Ascending aorta (tissue), 2 donors: ENCODE measurements at places on chromosomes 13 and 19.

GRCh38 chr19:55383279-55384130 lies 587 bp downstream of the TMEM238 start:
- peaks cover 11% of the 10 kb centered on the region for H3K4me1 ChIP-seq
- peaks cover 15% of the 10 kb centered on the region for H3K36me3 ChIP-seq
- peak overlapping the region; percentile 92 for H3K27ac ChIP-seq
- no peaks in the 10 kb centered on the region for H3K27me3 ChIP-seq
- peak; percentile 78 for DNase-seq

DNA sequence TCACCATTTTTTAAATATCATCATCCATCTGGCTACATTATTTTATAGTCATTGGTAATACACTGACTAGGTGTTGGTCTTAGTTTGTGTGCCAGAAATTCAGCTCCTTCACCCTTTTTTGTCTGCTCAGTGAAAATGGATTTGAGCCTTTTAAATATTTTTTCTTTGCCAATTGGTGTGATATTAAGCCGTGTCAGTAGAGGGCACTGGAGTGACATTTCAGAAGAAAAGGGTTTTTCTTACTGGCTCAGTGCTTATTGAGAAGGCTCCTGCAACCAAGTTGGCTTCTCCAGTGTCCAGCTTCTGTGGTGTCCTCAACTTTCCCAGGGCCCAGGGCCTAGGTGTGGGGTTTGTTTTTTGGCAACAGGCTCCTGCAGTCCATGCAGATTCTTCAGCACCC lies 546.6 kb downstream of the DACH1 start:
- H3K27ac ChIP-seq = no peak overlapping the region
- no peak for DNase-seq
- H3K4me1 ChIP-seq = no peaks in the 10 kb centered on the region
- H3K27me3 ChIP-seq = no peaks in the 10 kb centered on the region

DNA sequence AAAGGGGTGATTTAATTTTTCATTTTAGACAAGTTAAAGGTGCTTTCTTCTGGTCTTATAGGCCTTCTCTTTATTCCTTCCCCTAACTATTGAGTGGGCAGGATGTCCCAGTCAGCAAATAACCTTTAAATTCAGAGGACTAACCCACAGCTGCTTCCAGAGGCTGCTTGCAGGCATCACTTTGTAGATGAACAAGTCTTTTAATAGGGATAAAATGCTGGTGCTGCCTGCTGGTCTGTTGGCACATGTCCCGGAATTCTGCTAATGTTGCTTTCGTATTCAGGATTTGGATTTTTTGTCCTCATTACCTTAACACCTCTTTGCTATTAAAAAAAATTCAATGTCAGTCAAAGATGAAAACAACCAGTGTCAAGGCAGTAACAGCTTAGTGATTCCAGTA lies 132.7 kb upstream of the KL start:
- no peaks in the 10 kb centered on the region for H3K36me3 ChIP-seq
- no peaks in the 10 kb centered on the region for H3K4me1 ChIP-seq
- no peaks in the 10 kb centered on the region for H3K27me3 ChIP-seq
- H3K27ac ChIP-seq = no peak overlapping the region

DNA sequence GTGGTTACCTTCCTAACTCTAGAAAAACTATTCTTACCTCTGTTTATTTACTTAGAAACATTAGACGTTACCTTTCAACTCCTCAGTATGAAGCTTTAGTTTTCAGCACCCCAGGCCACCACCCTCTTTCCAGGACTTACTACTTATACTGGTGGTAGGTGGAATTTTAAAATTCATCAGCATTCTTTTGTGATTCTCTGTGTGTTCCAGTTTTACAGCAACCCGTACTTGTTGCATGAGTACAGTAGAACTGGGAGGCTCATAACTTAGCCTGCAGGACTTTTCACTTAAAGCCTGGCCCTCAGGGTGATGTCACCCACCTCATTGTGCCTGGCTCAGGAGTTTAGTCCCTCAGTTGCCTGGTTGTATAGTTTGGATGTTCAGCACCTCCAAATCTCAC lies 49.4 kb upstream of the ALOX5AP start:
- no peaks in the 10 kb centered on the region for H3K27me3 ChIP-seq
- DNase-seq = no peak
- H3K4me1 ChIP-seq = no peaks in the 10 kb centered on the region
- no peaks in the 10 kb centered on the region for H3K36me3 ChIP-seq

DNA sequence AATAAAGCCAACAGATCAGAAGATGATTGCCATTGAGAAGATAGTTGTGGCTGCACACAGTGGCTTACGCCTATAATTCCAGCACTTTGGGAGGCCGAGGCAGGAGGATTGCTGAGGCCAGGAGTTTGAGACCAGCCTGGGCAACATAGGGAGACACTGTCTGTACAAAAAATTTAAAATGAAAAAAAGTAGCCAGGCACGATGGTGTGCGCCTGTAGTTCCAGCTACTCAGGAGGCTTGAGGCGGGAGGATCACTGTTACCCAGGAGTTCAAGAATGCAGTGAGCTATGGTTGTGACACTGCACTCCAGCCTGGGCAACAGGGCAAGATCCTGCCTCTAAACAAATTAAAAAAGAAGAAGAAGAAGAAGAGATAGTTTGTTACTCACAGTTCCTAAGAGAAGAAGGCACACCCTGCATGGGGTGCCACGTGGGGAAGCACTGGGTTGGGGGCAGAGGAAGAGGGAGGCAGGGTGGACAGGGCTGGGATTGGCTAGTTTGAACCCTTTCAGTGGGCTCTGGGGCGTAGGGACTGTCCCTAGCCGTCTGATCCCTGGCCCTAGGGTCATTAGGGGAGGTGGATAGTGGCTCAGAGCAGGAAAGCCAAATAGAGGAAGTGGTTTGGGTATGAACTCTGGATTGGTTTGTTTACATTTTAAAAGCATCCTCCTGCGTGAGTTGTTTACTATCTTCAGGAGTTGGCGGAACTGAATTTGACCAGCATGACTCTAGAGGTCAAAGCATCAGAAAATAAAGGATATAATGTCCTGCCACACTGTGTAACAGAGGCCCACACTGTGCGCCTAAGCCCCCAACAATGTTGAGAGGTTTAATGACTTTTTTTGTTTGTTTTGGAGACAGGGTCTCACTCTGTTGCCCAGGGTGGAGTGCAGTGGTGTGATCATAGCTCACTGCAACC lies 60.5 kb upstream of the MEDAG start:
- DNase-seq = no peak
- H3K27me3 ChIP-seq = no peaks in the 10 kb centered on the region
- H3K27ac ChIP-seq = peak overlapping the region; percentile 1
- no peaks in the 10 kb centered on the region for H3K36me3 ChIP-seq
- H3K4me1 ChIP-seq = peaks cover 7% of the 10 kb centered on the region

GRCh38 chr13:50412046-50412617 lies 396.9 kb downstream of the KCNRG start:
- peaks cover 22% of the 10 kb centered on the region for H3K4me1 ChIP-seq
- no peaks in the 10 kb centered on the region for H3K36me3 ChIP-seq
- DNase-seq = no peak
- no peaks in the 10 kb centered on the region for H3K27me3 ChIP-seq

- no peak overlapping the region for H3K4me3 ChIP-seq
- no peak for DNase-seq
- H3K27me3 ChIP-seq = no peaks in the 10 kb centered on the region
- H3K27ac ChIP-seq = no peak overlapping the region
These were observed 216.8 kb downstream of the TM9SF2 start for GRCh38 chr13:99717959-99718674.

- H3K4me3 ChIP-seq = no peak overlapping the region
- DNase-seq = no peak
- H3K36me3 ChIP-seq = no peaks in the 10 kb centered on the region
- H3K27ac ChIP-seq = no peak overlapping the region
- H3K27me3 ChIP-seq = no peaks in the 10 kb centered on the region
- no peaks in the 10 kb centered on the region for H3K4me1 ChIP-seq
These were observed 15.8 kb downstream of the CFAP97D2 start for GRCh38 chr13:114194853-114195252.

GRCh38 chr19:36149673-36150406 lies 2.4 kb downstream of the COX7A1 start:
- H3K4me1 ChIP-seq = peaks cover 17% of the 10 kb centered on the region
- no peak for DNase-seq

DNA sequence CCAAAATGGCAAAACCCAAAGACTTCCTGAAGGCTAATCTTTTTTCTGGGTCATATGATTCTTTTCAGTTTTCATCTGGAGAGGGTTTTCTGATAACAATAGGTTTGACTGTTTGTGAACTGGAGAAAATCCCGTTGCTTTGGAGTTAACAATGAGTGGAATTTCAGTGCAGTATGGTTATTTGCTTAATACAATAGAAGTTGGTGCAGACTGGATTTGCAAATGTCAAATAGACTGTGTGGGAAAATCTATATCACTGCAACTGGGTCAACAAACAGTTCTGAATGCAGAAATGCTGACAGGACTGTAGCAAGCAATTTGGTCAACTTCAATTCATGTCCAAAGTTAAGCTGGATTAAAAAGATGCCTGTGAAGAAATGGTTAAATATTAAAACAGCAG lies 267.5 kb upstream of the ARGLU1 start:
- no peaks in the 10 kb centered on the region for H3K4me1 ChIP-seq
- H3K27ac ChIP-seq = no peak overlapping the region
- H3K27me3 ChIP-seq = no peaks in the 10 kb centered on the region
- H3K4me3 ChIP-seq = no peak overlapping the region
- no peaks in the 10 kb centered on the region for H3K36me3 ChIP-seq
- DNase-seq = no peak

DNA sequence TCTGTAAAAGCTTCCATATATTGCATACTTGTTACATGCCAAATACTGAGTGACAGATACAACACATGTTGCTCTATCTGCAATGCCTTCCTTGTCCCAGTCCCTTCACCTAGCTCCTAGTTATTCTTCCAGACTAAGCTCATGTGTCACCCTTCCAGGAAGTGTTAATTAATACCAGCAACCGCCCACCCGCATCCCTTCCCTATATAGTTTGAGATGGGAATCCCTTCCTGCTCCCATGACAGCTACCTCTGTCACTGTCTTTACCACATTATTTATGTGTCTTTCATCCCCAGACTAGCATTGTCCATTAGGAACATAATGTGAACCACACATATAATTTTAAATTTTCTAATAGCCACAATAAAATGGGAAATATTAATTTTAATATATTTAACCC lies 49.5 kb upstream of the FRY start:
- no peak for DNase-seq

GRCh38 chr19:2627855-2628254 lies 74.6 kb downstream of the GNG7 start:
- no peaks in the 10 kb centered on the region for H3K36me3 ChIP-seq
- peak overlapping the region; percentile 90 for H3K27ac ChIP-seq
- H3K4me1 ChIP-seq = peaks cover 18% of the 10 kb centered on the region
- no peak overlapping the region for H3K4me3 ChIP-seq
- no peaks in the 10 kb centered on the region for H3K27me3 ChIP-seq

DNA sequence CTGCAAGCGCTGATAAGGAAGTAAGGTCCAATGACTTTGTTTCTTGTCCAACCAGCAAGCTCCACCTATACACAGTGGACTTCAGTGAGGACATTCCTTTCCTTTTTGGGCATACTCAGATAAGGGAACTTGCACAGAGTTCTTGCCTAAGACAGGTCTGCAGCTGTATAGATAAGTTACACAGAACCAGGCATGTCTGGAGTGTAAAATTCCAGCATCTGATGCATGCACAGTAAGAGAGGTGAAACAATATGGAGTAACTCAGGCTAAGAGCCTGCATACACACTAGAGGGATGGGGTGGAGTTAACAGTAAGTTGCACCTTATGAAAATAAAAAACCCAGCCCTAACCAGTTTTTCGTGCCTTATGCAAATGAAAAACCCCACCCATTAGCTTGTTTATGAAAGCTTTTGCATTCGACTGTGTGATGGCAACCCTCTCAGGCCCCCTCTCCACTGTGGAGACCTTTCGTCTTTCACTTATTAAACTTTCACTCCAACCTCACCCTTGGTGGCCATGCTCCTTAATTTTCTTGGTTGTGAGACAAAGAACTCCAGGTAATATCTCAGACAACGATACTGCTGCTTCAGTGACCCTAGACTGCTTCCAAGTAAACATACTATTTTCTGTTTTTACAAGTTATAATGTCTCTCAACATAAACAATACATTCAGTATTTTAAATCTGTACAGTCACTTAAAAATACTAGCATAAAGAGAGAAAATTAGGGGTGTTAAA lies 2859.0 kb upstream of the PCDH20 start:
- H3K4me1 ChIP-seq = no peaks in the 10 kb centered on the region
- no peak for DNase-seq
- H3K4me3 ChIP-seq = no peak overlapping the region
- no peaks in the 10 kb centered on the region for H3K36me3 ChIP-seq
- no peak overlapping the region for H3K27ac ChIP-seq

- no peak overlapping the region for H3K4me3 ChIP-seq
- H3K4me1 ChIP-seq = no peaks in the 10 kb centered on the region
- no peak for DNase-seq
- H3K27me3 ChIP-seq = no peaks in the 10 kb centered on the region
- no peak overlapping the region for H3K27ac ChIP-seq
These were observed 15.1 kb upstream of the ATP11A start for GRCh38 chr13:112674412-112675365.

DNA sequence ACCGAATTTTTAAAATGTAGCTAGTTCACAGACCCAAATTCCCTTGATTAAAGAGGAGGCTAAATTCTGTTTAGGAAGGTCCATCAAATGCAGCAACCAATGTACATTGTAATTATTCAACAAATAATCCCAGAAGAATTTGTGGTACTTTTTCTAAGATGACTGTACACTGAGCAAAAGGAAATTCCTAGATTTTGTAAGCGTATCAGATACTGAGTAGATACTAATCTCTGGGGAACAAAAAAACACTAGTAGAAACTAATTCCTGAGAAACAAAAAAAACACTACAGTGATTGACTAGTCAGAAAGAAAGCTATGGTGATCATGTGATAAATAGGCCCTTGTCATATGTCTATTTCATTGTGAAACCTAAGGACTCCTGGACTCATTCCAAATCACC lies 246.1 kb downstream of the PCDH17 start:
- no peaks in the 10 kb centered on the region for H3K27me3 ChIP-seq
- DNase-seq = no peak
- H3K4me1 ChIP-seq = no peaks in the 10 kb centered on the region
- no peaks in the 10 kb centered on the region for H3K36me3 ChIP-seq

DNA sequence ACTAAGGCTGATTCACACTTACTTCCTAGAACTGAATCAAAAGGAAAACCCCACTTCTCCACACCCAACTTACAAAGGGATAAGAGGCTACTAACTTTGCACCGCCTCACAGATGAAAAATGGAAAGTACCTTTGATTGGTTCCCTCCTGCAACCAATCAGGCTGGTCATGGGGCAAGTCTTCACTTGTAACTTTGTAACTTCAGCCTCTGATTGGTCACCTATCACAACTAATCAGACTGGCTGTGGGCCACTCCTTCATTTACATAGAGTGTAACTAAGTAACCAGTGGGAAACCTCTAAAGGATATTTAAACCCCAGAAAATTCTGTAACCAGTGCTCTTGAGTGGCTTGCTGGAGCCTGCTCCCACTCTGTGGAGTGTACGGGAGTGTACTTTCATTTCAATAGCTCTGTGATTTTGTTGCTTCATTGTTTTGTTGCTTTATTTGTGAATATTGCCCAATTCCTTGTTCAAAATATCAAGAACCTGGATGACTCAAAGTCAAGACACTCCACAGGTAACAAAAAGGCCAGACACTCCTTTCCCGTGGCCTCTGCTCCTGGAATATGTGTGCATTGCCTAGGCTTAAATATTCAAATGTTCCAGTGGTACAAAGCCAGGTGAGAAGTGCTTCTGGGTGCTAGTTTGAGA lies 50.5 kb downstream of the RFC3 start:
- H3K36me3 ChIP-seq = no peaks in the 10 kb centered on the region
- H3K27ac ChIP-seq = no peak overlapping the region
